BE2C (cell line): ENCODE measurements at places on chromosomes 4 and X.

- DNase-seq, result no peak
Measured at GRCh38 chr4:148951346-148951745, 509.1 kb upstream of the NR3C2 start.

DNA sequence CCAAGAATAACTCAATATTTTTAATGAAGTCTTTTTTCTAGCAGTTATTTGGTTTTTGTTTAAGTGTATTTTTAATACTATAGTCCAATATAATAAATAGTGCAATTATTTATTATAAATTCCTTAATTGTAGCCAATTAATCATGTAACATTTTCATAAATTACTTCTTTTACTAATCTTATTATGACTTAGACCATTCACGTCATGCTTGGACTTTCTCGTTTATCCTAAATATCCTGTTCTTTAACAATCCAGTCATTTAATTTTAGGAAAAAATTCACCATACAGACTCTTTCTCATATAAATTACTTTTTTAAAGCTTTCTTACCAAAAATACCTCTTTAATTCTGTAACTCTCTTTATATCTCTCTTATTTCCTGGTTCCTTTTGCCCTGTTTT is 350.1 kb downstream of the AR start:
- no peak for DNase-seq

DNA sequence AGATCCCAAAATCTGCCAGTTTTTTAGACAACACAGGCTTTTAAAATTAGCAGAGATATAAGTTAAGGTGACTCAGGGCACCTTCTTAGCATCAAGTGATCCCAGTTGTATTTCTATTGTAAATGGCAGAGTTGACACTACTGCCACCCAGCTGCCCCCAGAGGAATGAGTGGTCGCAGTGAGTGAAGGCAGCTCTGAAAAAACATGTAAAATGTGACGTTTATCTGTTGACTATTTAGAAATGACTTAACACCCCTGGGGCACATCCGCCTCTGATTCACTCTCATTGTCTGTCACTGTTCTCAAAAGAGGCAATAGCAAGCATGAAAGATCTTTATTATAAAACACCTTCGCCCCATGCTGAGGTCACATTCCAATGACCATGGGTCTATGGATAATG is 592.4 kb downstream of the ACTRT1 start:
- DNase-seq, result no peak

- no peak for DNase-seq
Measured at GRCh38 chrX:9825966-9826365, 39.7 kb downstream of the SHROOM2 start.

- DNase-seq, result peak; percentile 32
Measured at GRCh38 chrX:71533851-71534561, 1.1 kb downstream of the OGT start.

DNA sequence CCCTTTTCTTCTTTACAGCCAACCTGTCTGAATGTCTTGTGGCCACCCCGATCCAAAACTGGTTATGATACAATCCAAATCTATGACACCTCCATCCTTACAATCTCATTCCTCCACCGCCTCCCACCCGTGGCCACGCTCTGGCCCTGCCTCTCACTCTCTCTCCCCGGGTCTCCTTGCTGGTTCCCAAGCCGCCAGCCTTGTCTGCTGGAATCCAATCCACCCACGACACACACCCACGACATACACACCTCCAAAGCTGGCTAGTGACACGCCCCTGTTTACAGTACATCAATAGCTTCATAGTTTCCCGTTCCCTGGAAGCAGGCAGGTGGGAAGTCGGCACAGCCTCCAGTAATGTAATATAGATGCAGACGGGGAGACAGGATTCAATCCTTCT is 99.0 kb downstream of the WFS1 start:
- no peak for DNase-seq

DNA sequence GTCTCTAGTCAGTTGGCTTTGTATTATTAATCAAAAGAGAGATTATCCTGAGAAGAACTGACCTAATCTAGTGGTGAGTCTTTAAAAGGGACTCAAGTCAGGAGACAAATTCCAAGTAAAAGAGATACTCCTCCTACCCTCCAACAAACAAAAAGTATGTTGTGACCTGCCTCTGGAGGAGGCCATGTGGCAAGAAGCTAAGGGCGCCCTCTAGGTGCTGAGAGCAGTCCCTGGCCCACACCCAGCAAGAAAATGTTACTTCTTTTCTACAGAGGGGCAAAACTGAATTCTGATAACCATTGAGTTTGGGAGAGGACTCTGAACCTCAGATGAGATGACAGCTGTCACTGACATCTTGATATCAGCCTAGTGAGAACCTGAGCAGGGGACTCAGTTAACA is 953.6 kb upstream of the AGA start:
- peak; percentile 19 for DNase-seq

DNA sequence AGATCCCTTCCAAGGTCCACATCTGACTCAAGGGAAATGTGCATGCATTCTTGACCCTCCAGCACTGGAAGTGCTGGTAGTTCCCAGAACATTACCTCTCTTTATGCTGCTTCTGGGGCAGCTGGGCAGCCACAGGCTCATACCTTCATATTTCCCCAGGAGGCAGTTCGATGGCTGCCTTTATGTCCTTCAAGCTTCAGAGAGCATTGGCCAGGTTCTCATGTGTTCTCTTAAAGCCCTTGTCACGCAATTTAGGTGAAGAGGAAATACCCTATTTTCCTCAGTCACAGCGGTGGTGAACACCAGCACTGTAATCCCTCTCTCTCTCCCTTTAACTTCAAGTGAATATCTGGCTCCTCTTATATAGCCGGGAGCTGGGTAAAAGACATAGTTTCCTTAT is 134.3 kb downstream of the MID1IP1 start:
- no peak for DNase-seq

DNA sequence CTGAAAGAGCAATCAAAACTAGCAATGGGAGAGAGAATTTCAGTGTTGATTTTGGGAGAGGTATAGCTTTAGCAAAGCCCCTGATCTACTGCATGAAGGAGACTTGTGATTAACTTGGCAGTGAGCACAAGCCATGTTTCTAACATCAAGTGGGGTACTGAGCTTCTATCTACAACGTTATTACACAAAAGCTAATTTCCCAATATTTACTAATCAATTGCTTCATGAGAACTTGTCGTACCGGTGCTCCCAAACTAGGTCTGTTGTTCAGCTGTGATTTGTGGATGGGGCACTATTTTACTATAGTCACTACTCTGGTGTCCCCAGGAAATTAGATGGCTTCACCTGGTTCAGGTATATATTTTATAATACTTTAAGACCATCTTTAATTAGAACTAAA is 16.2 kb downstream of the ANK2 start:
- DNase-seq, result no peak

GRCh38 chr4:7632341-7632740 is 197.6 kb upstream of the PSAPL1 start:
- no peak for DNase-seq

DNA sequence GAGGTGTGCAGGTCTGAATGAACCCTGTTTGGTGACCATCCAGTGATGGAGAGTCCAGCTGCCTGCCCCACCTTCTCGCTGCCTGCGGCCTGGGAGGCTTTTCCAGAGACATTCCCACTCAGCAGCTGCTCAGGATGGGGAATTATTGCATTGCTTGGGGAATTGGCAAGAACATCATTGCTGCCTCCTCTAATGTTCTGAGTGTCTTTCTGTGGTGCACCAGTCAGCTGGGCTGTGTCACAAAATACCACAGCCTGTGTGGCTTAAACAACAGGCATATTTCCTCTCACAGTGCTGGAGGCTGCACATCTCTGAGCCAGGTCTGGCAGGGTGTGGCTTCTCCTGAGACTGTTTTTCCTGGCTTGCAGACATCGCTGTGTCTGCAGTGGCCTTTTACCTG is 86.8 kb upstream of the AFAP1 start:
- DNase-seq, result no peak

DNA sequence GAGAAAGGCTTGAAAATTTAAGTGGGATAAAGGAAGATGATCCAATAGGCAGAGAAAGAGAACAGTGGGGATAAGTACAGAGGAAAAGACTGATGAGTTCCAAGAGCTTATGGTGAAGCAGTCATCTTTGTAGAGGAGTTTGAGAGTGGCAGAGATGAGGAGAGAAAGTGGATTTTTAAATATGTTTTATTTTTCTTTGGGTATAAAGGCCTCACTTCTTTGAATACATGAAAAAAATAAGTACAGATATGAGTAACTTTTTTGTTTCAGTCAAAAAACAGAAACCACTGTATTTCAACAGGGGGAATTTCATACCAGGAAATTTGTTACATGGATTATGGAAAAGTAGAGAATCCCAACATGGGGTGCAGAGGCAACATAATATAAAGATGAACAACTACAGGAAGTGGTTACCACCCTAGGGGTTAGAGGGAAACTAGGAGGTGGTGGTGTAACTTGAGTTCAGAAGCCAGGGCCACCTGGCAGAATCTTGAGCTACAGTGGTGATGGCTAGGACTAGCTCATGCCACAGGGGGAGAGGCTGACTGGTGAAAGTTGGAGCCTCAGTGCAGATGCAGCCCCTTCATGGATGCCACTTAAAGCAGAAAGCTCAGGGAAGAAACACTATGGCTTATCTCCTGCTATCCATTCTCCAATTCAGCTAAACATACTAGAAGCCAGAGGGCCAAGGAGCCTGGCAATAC is 3.4 kb upstream of the CYBB start:
- no peak for DNase-seq

GRCh38 chr4:85715991-85716737 is 241.2 kb downstream of the ARHGAP24 start:
- no peak for DNase-seq

DNA sequence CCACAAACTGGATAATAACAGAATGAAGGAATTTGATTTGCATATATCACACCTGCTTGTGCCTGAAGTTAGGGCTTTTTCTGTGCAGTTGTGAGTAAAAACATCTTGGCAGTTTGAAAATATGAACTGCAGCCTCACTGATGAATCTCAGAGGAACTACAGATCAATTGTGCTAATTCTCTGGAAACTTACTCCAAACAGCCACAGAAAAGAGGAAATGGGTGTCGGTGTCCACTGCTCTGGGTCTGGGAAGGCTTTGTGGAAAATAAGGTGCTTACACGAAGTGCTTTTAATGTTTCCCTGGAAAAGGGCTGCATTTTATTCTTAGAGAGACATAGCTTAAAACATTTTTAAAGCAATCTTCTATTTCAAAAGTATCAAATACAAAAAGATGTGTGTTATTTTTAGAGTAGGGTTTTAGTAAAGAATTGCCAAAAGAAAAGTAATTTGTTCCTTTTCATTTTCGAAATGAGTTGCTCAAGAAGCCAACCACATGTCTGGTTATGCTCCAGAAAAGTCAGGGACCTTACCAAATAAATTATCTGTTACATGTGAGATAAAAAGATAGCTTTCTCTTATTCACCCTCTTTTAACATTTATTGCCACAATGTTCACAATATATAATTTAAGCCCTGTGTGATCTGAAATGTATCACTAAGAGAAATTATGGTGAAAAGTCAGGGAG is 240.1 kb downstream of the FRAS1 start:
- no peak for DNase-seq

- no peak for DNase-seq
Measured at GRCh38 chr4:185869427-185869826, 57.4 kb upstream of the SORBS2 start.

- DNase-seq, result no peak
Measured at GRCh38 chr4:123356921-123357320, 39.7 kb upstream of the SPRY1 start.

- no peak for DNase-seq
Measured at GRCh38 chrX:153771415-153772315, 7.6 kb downstream of the PLXNB3 start.

DNA sequence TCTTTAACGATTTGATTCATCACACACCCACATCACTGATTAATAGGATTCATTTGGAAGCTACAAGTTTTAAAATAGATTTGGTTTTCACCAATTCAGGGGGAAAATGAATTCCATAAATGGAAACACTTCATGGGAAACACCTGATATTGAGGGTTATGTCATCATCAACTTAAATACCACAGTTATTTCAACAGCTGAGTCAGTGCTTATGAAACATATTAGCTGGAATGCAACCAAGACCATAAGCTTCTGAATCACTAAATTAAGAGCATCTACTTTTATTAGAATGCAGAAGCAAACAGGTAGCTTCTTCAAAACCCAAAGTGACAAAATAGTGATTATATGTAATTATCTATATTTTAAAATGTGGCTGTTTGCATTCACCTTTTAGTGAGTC is 207.8 kb upstream of the DCAF8L1 start:
- no peak for DNase-seq

GRCh38 chr4:184959786-184960185 is 58.5 kb upstream of the HELT start:
- no peak for DNase-seq

DNA sequence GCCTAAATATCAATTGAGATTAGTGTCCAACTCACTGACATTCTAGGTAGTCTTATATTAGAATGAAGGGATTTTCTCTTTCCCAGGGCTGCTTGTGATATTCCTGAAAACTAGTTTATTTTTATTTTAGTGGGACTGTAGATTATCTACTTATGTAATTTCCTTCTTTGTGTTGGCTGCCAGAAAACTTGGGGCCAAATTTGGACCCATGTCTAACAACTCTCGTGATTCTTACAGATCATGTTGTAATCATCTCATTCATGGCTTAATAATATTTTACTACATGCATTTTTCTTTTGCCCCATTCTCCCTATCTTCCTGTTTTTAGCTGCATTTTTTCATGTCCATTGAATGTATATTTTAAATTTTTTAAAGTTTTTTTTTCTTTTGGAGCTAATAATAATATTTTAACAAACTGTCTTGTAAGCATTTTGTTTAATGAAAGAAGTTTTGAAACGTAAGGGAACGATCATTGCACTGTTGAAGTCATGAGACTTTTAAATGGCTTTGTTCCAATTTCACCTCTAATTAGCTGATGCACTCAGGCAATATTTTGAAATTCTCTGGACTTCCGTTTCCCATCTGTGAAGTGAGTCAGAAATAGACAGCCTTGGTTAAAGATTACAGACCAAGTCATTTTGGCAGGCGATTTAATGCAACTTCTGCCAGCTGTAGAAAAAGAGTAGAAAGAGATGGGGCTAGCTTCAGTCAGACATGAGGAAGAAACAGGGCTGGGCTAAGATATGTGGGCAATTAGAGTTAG is 14.3 kb upstream of the TDO2 start:
- no peak for DNase-seq

DNA sequence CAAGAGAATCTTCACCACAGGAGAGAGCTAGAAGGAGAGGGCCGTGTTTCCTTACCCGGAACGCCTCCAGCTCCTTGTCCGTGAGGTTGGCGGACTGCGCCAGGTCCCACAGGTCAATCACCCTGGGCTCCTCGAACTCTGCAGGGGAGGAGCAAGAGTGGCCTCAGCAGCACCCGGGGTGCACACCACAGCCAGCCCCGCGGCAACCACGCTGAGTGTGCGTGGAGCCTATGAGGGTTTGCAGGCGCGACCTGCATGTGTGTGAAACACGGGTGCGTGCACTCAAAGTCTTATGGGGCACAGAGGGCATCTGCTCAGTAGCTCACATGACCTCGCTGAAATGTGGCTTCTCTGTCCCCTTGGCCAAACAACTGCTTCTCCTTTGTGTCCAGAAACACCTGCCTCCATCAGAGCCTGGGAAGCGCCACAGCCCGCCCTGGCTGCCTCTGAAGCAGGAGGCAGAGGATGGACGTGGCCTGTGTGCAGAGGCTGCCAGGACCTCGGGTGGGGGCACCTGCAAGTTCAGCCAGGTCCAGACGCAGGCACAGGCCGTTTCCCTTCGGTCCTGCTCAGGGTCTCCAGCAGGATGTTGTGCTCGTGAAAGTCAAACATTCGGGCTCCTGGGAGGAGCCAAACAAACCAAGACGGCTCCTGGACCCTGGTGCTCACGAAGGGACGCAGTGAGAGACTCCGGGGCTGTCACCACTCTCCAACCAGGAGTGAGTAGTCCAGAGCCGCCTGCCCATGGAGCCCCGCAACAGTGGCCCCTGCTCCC is 16.0 kb downstream of the LRPAP1 start:
- DNase-seq, result peak; percentile 6
